NCI-H2029 (cell line): ENCODE measurements at places on chromosomes 7 and 10.

DNA sequence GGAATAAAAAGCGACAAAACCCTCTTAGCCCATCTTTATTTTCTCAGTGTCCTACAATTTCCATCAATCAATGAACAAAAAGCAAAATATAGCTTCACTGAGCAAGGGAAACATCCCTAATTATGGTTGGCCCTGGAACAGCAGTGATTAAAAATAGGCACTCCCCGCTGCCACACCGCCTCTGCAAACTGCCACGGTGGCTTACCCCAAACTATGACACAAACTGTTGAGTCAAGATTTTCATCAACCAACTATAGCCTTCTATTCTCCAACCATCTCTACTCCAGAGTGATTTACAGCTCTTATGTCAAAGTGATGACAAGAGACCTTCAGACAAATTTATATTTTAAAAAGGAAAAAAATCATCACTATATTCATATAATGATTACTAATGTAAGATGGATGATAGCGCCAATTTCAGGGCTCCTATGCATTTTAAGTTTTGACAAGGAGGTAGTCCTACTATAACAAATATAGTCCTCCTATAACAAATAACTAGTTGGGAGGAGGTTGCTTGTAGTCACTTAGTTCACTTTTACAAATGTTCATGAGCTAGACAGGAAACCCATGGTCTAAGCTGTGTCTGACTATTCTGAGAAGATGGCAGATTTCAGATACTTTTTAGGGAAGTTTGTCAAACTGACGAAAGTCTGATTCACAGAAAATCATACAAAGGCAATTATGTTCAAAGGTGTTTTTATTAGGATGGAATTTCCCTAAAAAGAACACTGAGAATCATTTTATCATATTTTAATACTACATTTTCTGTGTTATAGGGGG is 26.3 kb downstream of the DENND11 start:
- DNase-seq: no peak

- DNase-seq: no peak
Observed at GRCh38 chr10:118953598-118954393, 75.7 kb upstream of the NANOS1 start.

DNA sequence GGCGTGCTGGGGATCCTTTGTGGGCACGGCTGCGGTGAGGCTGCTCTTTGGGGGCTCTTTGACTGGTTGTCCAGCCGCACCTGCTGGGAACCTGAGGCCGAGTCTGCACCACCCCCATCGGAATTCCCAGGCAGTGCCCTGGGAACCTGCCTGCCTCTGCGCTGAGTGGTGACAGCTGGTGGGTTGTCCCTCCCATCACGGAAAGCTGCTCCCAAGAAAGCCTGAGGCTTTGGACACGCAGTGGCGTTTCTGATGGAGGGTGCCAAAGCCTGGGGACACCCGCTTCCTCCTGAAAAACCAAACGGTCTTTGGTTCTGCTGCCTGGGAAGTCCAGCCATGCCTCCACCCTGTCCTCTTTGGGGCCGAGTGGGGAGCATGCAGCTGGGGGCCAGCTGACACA is 21.4 kb upstream of the SHH start:
- DNase-seq: no peak

GRCh38 chr10:72574636-72575035 is 51.2 kb downstream of the MICU1 start:
- no peak for DNase-seq

- DNase-seq: peak; percentile 40
Observed at GRCh38 chr7:159107161-159107892, 37.3 kb downstream of the VIPR2 start.
